WTC11 (cell line): ENCODE measurements at places on chromosomes 12 and 14. TPM values are rescaled to one million over a fixed set of nuclear protein-coding genes. Genes with fewer than 3 reads are reported as not detected.

GRCh38 chr12:6772726-6773589 is 638 bp downstream of the LAG3 start:
- no peak for DNase-seq

The RASSF9 gene
- total RNA-seq: 0.25 to 0.33 TPM (median 0.30 TPM) in 3 replicates

GRCh38 chr12:18967814-18968213 is 161.7 kb upstream of the PLEKHA5 start:
- DNase-seq: no peak

DNA sequence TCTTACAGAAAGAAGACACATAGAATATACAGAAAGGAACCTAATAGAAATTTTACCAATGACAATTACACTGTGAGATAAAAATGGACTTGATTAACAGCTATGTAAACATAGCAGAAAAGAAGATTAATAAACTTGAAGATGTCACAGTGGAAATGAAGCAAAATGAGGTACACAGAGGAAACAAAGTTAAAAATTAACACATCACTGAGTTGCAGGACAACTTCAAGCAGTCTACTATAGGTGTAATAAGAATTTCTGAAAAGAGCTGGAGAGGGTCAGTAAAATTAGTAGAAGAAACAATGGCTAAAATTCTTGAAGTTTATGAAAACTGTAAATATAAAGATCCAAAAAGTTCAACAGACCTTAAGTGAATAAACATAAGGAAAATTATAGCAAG is 738.7 kb downstream of the C12orf50 start:
- no peak for DNase-seq

DNA sequence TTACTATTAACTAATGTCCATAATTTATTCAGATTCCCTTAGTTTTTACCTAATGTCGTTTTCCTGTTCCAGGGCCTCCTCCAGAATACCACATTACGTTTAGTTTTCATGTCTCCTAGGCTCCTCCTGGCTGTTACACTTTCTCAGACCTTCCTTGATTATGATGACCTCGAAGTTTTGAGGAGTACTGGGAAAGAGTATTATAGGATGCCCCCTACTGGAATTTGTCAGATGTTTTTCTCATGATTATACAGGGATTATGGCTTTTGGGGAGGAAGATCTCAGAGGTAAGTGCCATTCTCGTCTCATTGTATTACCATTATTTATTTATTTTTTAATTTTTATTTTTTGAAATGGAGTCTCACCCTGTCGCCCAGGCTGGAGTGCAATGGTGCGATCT is 17.7 kb upstream of the C1S start:
- DNase-seq: no peak

GRCh38 chr12:121186826-121187225 is 23.1 kb upstream of the P2RX4 start:
- DNase-seq: no peak

- no peak for DNase-seq
These were observed 62.4 kb upstream of the PSMA6 start for GRCh38 chr14:35229792-35230089.

DNA sequence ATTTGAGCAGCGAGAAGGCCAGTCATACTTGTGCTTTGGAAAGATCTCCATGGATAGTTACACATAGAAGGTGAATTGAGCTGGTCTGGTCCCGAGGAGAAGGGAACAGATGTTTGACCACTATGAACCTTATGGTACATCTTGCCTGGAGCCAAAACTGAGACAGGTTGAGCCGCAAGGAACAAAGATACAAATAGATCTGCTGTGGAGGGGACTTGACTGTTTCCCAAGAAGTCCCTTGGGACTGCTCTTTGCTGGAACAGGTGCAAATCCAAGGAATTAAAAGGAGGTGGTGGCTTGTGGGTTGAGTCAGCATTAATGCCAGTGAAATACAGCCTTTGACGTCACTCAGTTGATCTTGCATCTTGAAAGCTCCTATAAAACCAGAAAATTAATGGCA is 68.8 kb upstream of the PRIMA1 start:
- no peak for DNase-seq

The CLEC4D gene
- total RNA-seq: 0.09 to 0.16 TPM in 2 of 3 replicates, not detected in the other

DNA sequence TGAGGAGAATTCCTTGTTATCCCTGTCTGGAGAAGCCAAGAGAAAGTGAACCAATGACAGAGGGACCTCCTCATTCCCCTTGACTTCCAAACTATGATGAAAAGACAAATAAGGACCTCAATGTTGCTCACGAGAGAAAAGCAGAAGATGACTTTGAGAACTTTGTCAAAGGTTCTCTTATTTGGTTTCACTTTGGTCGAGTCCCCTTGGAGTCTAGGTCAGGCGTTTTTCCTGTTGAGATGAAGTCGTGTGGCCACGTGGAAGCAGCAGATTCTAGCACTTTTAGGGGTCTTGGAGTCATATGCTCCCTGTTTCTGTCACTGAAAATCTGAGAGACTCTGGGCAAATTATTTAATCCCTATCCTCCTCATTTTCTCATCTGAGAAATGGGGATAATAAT is 33.8 kb upstream of the COL2A1 start:
- DNase-seq: no peak

GRCh38 chr14:65756880-65757279 is 344.4 kb downstream of the FUT8 start:
- DNase-seq: no peak

DNA sequence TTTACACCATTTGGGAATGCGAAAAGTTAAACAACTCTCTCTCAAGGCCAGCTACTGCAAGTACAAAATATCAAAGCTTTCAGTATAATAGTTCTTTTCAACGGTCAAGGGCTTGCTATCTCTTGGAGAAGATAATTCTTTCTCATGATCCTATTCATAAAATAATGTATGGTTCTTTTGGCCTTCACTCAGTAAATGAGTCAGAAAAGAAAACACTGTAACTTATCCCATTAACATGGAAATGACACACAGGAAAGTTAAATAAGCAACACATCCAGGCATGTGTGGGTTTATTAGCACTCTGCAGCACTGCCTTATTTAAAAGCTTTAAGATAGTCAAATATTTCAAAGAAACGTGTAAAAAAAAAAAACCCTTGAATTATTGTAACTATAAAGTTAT is 36.9 kb downstream of the ZFC3H1 start:
- DNase-seq: no peak

- peak; percentile 55 for DNase-seq
These were observed 9.0 kb downstream of the RPS6KL1 start for GRCh38 chr14:74913986-74914573.

- no peak for DNase-seq
These were observed 1.5 kb downstream of the AQP6 start for GRCh38 chr12:49974231-49974675.

GRCh38 chr14:105486974-105487448 is 325 bp downstream of the CRIP1 start:
- DNase-seq: peak; percentile 58

- DNase-seq: no peak
These were observed 374.4 kb downstream of the DPF3 start for GRCh38 chr14:72519543-72519942.

The CKB gene
- total RNA-seq: 529 to 555 TPM (median 531 TPM) in 3 replicates

GRCh38 chr14:68199554-68200151 is 380.1 kb downstream of the RAD51B start:
- peak; percentile 36 for DNase-seq

DNA sequence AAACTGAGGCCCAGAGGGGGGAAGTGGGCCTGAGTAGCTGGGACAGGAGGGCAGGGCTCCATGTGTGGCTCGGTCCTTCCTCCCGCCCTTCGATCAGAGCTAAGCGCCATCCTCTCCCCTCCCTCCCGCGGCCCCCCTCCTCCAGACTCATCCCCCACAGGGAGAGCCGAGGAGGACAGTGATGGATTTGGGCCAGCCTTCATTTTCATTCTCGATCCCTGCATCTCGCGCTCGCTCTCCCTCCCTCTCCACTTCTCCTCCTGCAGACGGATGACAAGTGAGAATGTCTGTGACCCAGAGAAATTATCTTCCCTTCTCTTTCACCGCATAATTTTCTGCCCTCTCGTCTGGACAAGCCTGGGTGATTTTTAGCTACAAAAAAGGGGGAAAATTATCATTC is 183.3 kb downstream of the RBM19 start:
- DNase-seq: no peak

The AHNAK2 gene
- total RNA-seq: 3.3 to 3.5 TPM (median 3.4 TPM) in 3 replicates

GRCh38 chr12:92138144-92138543 is 7.5 kb downstream of the BTG1 start:
- no peak for DNase-seq

- DNase-seq: peak; percentile 34
These were observed 1.1 kb downstream of the BTBD6 start for GRCh38 chr14:105249182-105250007.

DNA sequence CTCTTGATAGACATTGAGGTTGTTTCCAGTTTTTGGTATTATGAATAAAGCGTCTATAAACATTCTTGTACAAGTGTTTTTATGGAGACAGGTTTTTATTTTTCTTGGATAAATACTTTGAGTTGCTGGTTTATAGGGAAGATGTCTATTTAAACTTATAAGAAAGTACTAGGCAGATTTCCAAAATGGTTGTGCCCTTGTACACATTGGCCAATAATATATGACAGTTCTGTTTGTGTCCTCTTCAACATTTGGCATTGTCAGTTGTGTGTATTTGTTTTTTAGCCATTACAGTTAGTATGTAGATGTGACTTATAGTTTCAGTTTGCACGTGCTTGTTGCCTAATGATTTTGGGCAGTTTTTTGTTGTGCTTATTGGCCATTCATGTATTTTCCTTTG is 42.1 kb downstream of the VRK1 start:
- DNase-seq: no peak

- no peak for DNase-seq
These were observed 328.9 kb upstream of the PRICKLE1 start for GRCh38 chr12:42918443-42918842.

DNA sequence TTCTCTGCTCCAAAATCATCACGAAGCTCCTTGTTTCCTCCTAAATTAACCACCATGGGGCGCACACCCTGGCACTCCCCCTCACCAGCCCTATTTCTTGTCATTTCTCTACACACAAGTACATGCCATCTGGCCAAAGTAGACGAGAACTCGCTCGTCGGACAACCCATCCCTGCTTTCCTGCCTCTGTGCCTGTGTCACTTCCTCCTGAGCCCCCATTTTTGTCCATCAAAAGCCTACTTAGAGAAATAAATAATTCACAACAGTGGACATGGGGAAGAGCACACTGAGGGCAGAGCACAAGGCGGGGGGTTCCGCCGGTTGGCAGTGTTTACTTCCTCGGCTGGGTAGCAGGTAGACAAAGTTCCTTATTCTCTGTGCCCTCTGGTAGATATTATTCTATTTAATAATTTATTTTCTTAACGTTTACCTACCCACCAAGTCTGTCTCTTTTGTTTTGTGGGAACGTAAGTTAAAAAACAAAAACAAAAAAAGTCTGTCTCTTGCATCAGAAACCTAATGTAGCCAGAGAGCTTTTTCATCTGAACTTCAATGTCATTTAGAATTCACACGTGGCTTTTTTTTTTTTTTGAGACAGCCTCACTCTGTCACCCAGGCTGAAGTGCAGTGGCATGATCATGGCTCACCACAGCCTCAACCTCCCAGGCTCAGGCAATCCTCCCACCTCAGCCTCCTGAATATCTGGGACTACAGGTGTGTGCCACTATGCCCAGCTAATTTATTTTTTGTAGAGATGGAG is 6.0 kb downstream of the VPS37B start:
- no peak for DNase-seq

GRCh38 chr14:46973295-46973694 is 321.7 kb upstream of the RPL10L start:
- no peak for DNase-seq

GRCh38 chr14:69673104-69673503 is 61.7 kb downstream of the SUSD6 start:
- no peak for DNase-seq
